Activated CD8-positive, alpha-beta T cell treated with anti-CD3 and anti-CD28 coated beads for 36 hours (primary cell): ENCODE measurements at places on chromosomes 5 and 9. TPM values are rescaled to one million over a fixed set of nuclear protein-coding genes. Genes with fewer than 3 reads are reported as not detected.
A peak's percentile ranks its signal among the peaks of the same experiment; 100 is the strongest.

DNA sequence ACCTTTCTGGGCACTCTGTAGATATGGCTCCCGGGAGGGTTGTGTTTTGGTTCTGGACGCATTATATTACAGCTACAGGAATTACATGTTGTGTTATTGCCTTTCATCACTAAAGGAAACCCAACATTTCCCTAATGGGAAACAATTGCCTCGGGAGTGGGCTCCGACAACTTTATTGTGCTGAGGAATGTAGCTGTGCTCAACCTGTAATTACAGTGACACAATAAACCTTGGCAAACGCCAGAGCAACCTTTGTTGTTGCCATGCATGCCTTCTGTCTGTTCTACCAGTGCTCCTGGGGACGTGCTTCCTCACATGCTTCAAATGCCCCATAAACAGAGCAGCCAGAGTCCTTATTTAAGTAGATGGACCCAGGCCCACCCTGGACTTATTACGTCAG is 182.4 kb downstream of the DIRAS2 start:
- no peaks in the 10 kb centered on the region for H3K36me3 ChIP-seq
- no peak for DNase-seq
- H3K4me1 ChIP-seq: no peaks in the 10 kb centered on the region
- no peak overlapping the region for H3K4me3 ChIP-seq
- peaks cover 7% of the 10 kb centered on the region for H3K27me3 ChIP-seq

- no peak for DNase-seq
- no peak overlapping the region for H3K4me3 ChIP-seq
- no peaks in the 10 kb centered on the region for H3K4me1 ChIP-seq
- no peak overlapping the region for H3K27ac ChIP-seq
- peaks cover 3% of the 10 kb centered on the region for H3K27me3 ChIP-seq
- no peaks in the 10 kb centered on the region for H3K36me3 ChIP-seq
Observed at GRCh38 chr5:11588803-11589202, 315.4 kb downstream of the CTNND2 start.

CER1 gene
- total RNA-seq: not detected

DNA sequence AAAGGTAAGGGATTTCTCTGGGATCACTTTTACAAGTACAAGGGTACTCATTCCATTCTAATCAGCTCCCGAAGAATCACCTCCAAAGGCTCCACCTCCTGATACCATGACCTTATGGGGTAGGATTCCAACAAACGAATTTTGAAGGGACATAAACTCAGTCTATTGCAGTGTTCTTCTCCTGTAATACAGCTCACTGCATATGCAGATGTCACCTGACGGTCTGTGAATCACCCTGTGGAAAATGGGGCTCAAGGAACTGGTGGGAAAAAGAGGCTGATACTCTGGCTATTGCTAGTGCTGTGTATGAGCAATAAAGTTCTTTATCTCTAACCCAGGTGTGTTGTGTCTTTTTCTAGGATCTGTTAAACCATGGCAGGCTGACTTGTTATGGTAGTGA is 42.4 kb upstream of the CCDC112 start:
- H3K27me3 ChIP-seq: peaks cover 27% of the 10 kb centered on the region
- no peaks in the 10 kb centered on the region for H3K36me3 ChIP-seq
- H3K4me1 ChIP-seq: no peaks in the 10 kb centered on the region
- H3K4me3 ChIP-seq: no peak overlapping the region
- H3K27ac ChIP-seq: no peak overlapping the region

DMAC1 gene
- total RNA-seq: 61.0 TPM

DNA sequence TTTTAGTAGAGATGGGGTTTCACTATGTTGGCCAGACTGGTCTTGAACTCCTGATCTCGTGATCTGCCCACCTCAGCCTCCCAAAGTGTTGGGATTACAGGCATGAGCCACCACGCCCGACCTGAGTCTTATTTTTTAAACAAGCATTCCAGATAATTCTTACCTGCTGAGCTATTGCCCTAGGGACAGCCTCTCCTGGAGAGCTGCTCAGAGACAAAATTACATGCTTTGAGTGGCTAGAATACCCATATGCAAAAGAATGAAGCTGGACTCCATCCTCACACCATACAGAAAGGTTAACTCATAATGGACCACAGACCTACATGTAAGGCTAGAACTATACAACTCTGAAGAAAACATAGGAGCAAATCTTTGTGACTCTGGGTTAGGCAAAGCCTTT is 41.6 kb downstream of the GTF3C4 start:
- no peak overlapping the region for H3K27ac ChIP-seq
- no peaks in the 10 kb centered on the region for H3K4me1 ChIP-seq
- H3K36me3 ChIP-seq: no peaks in the 10 kb centered on the region
- H3K27me3 ChIP-seq: peaks cover 4% of the 10 kb centered on the region
- H3K4me3 ChIP-seq: no peak overlapping the region

GRCh38 chr9:5518937-5519319 is 8.6 kb downstream of the PDCD1LG2 start:
- H3K27me3 ChIP-seq: peaks cover 1% of the 10 kb centered on the region
- DNase-seq: peak; percentile 77
- no peaks in the 10 kb centered on the region for H3K36me3 ChIP-seq
- peaks cover 28% of the 10 kb centered on the region for H3K4me1 ChIP-seq
- peak overlapping the region; percentile 36 for H3K27ac ChIP-seq

RIMOC1 gene
- 19.5 TPM for total RNA-seq

SLC28A3 gene
- 0.23 TPM for total RNA-seq

DNA sequence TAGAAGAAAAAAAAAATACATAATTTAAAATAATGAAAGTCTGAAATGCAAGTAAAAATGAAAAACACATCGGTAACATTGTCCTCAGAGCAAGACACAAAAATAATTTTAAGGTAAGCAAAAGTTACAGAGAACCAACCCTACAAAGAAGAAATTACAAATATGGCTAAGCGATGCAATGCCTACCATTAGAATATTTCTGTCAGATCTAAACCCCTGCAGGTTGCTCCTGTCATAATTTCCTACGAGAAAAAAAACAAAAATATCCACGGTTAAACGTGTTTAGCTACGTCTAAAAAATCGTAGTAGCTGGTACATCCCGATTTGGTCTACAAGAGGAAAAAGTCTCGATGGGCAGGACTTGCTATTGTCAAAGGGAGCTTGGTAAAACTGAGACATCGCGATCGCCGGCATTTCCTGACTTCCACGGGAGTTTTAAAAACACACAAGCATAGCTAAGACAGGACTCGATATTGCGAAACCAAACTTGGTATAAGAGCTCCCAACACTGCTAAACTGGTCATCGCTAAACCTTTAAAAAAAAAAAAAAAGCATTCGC is 1.1 kb upstream of the ANXA2R start:
- no peaks in the 10 kb centered on the region for H3K27me3 ChIP-seq
- peak overlapping the region; percentile 81 for H3K4me3 ChIP-seq
- peak overlapping the region; percentile 98 for H3K27ac ChIP-seq
- H3K4me1 ChIP-seq: peaks cover 36% of the 10 kb centered on the region
- peaks cover 10% of the 10 kb centered on the region for H3K36me3 ChIP-seq
- peak; percentile 57 for DNase-seq

- H3K4me3 ChIP-seq: no peak overlapping the region
- no peak overlapping the region for H3K27ac ChIP-seq
- no peak for DNase-seq
- no peaks in the 10 kb centered on the region for H3K4me1 ChIP-seq
- H3K27me3 ChIP-seq: peaks cover 3% of the 10 kb centered on the region
Observed at GRCh38 chr9:70893580-70894122, 227.8 kb downstream of the TRPM3 start.

DNA sequence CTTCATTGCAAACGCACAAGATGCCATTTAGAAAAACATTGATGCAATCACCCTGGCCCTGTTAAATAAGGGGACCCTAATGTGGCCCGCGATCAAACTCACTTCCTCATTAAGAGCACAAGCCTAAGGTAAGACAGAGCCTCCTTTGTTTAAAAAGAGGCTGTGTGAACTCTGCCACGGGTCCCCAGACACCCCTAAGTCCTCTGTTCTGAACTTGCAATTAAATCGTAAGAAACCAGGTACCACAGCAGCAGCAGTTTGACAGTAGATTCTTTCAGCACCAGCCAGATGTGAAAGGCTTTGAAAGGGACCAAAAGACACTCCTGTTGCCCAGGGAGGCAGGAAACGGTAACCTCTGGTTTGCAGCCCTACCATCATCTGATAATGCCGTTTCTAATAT is 346.3 kb downstream of the TMEM167A start:
- no peak overlapping the region for H3K4me3 ChIP-seq
- H3K4me1 ChIP-seq: peaks cover 12% of the 10 kb centered on the region
- H3K27me3 ChIP-seq: no peaks in the 10 kb centered on the region
- no peak overlapping the region for H3K27ac ChIP-seq
- DNase-seq: no peak

LURAP1L gene
- total RNA-seq: not detected

DNA sequence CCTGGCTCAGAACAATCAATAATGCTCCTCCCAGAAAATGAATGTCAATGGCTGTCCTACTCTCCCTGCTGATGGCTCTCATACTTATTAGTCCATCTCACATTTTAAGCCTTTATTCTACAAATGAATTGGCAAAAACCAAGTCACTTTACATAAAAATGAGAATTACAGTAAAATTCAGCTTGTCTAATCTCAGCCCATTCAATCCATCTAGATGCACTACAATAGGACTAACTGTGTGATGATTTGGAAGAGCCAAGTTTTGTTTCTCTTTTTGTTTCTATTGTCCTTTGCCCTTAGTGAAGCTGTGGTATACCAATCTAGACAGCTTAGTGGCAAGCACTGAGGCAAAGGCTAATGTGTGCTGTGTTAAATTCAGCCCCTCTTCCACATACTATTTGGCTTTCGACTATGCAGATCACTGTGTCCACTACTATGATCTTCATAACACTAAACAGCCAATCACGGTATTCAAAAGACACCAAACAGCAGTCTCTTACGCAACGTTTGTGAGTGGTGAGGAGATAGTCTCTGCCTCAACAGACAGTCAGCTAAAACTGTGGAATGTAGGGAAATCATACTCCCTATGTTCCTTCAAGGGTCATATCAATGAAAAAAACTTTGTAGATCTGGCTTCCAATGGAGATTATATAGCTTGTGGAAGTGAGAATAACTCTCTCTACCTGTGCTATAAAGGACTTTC is 140.8 kb upstream of the ZNF462 start:
- H3K27ac ChIP-seq: no peak overlapping the region
- no peak overlapping the region for H3K4me3 ChIP-seq
- no peaks in the 10 kb centered on the region for H3K4me1 ChIP-seq
- H3K36me3 ChIP-seq: no peaks in the 10 kb centered on the region

DNA sequence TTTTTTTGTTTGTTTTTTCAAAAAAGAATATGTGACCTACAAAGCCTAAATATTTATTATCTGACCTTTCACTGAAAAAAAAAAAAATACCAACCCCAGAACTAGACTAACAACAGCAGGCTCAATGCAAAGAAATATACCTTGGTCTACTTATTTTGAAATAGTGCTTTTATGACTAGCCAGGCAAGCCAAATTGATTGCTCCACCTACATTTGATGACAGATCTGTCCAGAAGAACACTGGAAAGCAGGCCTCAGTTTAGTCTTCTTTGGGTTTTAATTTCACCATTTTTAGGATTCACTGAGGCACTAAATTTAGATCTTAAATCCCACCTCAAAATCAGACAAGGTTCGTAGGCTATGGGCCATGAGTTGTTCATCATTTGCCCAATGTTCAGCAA is 97.3 kb downstream of the PLPP1 start:
- H3K27me3 ChIP-seq: no peaks in the 10 kb centered on the region
- H3K4me3 ChIP-seq: no peak overlapping the region
- H3K36me3 ChIP-seq: peaks cover 58% of the 10 kb centered on the region
- peaks cover 46% of the 10 kb centered on the region for H3K4me1 ChIP-seq
- peak overlapping the region; percentile 46 for H3K27ac ChIP-seq

GRCh38 chr5:42595597-42595996 is 161.0 kb upstream of the CCDC152 start:
- no peak for DNase-seq
- no peak overlapping the region for H3K4me3 ChIP-seq
- H3K27me3 ChIP-seq: peaks cover 4% of the 10 kb centered on the region
- no peaks in the 10 kb centered on the region for H3K36me3 ChIP-seq

GRCh38 chr5:72507907-72508238 is 663 bp upstream of the ZNF366 start:
- H3K4me3 ChIP-seq: no peak overlapping the region
- DNase-seq: no peak
- H3K27me3 ChIP-seq: peaks cover 32% of the 10 kb centered on the region
- no peaks in the 10 kb centered on the region for H3K4me1 ChIP-seq
- H3K36me3 ChIP-seq: no peaks in the 10 kb centered on the region
- H3K27ac ChIP-seq: no peak overlapping the region

ADRA1B gene
- total RNA-seq: not detected

DNA sequence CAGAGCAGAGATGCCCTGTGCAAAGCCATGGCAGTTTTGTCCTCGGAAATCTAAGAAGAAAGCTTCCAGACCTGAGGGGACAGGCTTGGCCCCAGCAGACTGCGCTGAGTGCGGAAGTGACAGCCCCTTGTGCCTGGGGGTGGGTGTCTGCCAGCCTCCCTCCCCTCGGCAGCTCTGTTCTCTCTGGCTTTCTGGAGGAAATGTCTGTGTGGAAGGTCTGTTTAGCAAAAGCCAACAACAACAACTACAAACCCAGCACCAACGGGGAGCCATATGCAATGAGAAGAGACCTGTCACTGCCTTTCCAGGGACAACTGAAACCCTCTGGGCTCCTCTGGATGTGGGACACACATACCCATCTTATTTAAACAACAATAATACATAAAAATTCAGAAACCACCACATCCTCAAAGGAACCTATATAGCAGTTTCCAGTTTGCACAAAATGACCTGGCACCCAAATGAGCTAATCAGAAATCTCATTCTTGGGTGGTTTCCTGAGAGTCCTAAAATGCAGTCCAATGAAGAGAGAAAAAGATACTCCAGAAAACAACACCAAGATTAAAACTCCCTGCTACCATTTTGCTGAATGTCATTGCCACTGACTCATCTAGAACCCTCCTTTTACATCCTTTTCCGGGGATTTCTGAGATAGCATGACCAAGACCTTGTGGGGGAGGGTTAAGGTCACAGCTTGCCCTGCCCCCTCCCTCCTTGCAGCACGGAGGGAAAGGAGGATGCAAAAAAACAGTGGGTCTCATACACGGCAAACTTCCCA is 97.7 kb downstream of the AK8 start:
- H3K36me3 ChIP-seq: no peaks in the 10 kb centered on the region
- DNase-seq: peak; percentile 41
- H3K27ac ChIP-seq: peak overlapping the region; percentile 50
- H3K27me3 ChIP-seq: peaks cover 25% of the 10 kb centered on the region
- peak overlapping the region; percentile 26 for H3K4me3 ChIP-seq

DNA sequence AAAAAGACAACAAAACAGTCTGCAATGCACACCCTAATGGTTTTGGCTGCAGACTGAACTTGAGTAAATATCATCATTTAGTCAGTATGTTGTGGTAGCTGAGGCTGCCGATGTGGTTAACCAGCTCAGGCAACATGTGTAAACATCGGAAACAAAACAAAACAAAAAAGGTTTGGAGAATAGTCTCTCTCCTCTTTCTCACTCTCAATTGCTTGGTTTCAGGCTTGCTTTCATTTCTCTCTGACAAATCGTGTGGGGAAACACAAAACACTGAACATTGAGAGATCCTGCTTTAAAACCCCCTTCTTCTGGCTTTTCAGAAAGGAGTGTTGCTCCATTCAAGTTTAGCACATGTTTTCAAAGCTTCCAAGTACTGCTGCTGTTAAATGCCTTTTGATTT is 453.3 kb downstream of the BNC2 start:
- no peak overlapping the region for H3K27ac ChIP-seq
- no peaks in the 10 kb centered on the region for H3K36me3 ChIP-seq

PDE6A gene
- total RNA-seq: not detected

- no peak overlapping the region for H3K4me3 ChIP-seq
- no peaks in the 10 kb centered on the region for H3K36me3 ChIP-seq
- no peaks in the 10 kb centered on the region for H3K27me3 ChIP-seq
- no peaks in the 10 kb centered on the region for H3K4me1 ChIP-seq
Observed at GRCh38 chr9:116390303-116391228, 237.0 kb downstream of the PAPPA start.
